Ammon's horn (tissue), 1 donor: ENCODE measurements at places on chromosomes 7 and 10.

GRCh38 chr7:139382439-139382838 is 22.7 kb downstream of the LUC7L2 start:
- peak; percentile 25 for DNase-seq

GRCh38 chr10:100826031-100826651 is 80.8 kb downstream of the PAX2 start:
- no peak for DNase-seq

GRCh38 chr7:92359801-92360200 is 87.5 kb upstream of the GATAD1 start:
- DNase-seq: no peak

GRCh38 chr10:91576096-91576545 is 56.8 kb downstream of the PPP1R3C start:
- DNase-seq: no peak

DNA sequence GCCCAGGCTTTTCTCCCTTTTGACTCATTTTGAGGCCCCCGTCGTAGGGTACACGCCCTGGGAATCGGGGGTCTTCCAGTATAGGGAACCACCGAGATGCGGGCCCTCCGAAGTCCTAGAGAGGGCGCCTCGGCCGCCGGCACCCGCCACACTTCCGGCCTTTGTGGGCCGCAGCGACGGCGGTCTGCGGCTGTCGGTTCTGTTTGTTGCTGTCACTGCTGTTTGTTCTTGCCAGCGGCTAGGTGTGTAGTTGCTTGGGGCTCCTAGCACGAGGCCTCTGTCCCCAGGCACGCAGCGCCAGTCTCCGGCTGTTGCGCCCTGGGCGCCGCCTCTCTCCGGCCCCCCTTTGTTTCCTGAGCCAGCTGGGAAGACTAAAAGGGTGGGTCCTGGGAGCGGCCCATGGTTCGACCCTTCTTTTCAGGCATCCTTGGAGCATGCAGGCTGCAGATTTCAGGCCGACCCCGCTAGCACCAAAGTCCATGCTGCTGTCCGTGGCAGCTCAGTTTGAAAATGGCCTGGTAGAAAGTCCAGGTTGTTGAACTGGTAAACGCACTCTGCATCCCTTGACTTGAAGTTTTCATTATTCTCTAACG is 17.8 kb upstream of the ZKSCAN1 start:
- DNase-seq: no peak
